ENCODE measurements at places on chromosomes 12 and 14.

DNA sequence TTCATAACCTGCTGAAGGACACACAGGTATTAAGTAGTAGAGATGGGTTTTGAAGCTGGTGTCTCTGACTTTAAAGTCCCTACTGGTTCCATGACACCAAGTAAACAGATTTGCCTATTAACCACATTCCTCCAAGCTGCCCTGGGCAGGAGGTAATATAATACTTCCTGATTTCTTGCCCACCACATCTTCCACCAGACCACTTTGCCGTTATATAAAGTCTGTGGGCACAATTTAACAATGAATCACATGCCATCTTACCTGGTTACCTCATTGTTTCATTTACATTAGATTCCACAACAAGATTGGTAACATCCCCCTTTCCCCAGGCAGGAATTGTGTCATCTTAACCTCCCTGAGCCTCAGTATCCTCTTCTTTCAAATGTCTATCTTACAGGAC, 900 bp upstream of the LRRC23 start:
- DNase-seq, result no peak

- DNase-seq, result no peak
Observed at GRCh38 chr12:70646850-70647249, 9.6 kb upstream of the PTPRB start.

DNA sequence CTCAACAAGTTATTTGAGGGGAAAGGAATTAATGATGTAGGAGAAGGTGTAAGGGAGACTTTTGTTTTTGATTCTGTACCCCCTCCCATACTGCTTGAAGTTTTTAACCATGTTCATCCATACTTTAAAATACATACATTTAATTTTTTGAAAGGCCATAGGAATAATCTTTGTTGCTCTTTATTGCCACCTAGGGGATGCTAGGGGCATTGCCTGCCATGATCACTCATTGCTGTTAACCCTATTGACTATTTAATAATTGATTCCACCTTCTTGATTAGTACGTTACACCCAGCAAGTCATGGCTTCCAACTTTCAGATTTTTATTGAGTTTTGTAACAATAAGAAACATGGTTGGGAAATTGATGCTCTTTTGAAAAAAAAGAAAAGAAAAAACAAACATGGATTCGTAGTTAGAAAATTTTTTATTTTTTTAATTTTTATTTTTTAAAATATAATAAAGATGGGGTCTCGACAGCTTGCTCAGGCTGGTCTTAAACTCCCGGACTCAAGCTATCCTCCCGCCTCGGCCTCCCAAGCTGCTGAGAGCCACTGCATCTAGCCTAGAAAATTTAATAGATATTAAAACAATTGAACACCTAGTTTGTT, 8.5 kb upstream of the PRKAB1 start:
- DNase-seq, result peak; percentile 78

GRCh38 chr14:96902004-96902403, 104.8 kb downstream of the VRK1 start:
- no peak for DNase-seq

DNA sequence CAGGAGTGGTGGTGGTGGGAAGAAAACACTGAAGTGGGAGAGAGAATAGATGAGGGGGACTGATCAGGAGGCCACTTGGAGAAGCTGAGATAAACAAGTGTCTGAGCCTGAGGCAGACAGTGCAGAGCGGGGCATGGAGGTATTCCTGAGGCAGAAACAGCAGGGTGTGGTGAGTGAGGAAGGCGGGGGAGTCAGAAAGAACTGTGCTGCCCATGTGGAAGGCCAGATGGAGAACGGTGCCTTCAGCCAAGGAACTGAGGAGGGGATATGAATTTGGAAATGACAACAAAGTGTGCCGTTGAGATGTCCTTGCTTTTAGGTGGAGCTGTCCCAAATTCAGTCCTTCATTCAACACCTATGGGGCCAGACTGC, 13.7 kb downstream of the APPL2 start:
- no peak for DNase-seq

DNA sequence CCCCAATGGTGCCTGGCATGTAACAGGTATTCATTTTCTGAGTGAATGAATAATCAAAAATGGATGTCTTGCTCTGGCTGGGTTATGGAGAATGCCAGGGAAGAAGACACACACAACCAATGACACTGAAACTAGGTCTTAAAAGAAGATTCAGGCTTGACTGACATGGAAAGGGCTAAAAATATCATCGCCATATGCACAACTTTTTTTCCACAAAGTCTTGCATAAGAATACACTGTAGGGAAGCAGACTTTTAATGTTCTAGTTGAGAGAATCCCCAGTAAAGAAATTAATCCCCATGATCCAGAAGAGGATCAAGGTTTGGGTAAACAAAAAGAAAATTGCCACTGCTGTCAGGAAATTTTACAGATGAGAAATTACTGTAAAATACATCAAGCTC, 116.4 kb downstream of the SLC2A13 start:
- DNase-seq, result no peak

DNA sequence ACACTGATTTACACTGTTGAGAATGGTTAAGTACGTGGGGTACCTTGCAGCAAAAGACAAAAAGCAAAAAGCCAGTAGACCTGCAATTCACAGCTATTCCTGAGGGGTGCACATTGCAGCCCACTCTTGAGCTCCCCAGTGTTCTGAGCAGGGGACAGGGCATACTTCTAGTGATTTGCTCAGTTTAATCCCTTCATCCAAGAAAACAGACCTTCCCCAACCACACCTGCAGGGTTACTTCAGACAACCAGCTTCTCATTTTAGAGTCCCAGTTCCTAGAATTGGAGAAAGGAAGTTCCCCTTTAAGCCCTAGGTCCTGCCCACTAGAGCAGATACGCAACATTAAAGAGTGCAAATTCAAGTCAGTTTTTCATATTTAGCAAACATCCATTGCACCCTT, 3.6 kb upstream of the WSB2 start:
- DNase-seq, result no peak

- no peak for DNase-seq
Observed at GRCh38 chr12:53049571-53050318, at the start of gene TNS2. Gene TNS2, plus strand, starts transcription at chr12:53050065. Its CDS starts 121 bp downstream, at chr12:53050186.

- no peak for DNase-seq
Observed at GRCh38 chr14:24535737-24536136, 27.7 kb upstream of the CMA1 start.

DNA sequence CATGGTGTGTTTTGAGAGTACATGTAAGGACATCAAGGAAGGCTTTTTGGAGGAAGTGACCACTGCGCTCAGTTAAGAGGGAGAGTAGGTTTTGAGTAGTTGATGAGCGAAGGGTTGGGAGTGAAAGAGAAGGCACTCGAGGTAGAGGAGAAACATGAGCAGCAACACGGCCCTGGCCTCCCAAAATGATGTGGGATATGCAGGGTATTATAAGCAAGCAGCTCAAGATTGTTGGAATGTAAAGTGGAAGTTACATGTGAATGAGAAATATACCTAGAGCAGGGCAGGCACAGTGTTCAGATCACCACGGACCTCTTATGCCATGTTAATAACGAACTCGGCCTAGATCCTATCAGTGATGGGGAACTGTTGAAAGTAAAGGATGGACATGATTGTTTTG, 2.1 kb upstream of the ARHGDIB start:
- no peak for DNase-seq

GRCh38 chr14:78022059-78022458, 148.1 kb upstream of the NRXN3 start:
- DNase-seq, result peak; percentile 66

DNA sequence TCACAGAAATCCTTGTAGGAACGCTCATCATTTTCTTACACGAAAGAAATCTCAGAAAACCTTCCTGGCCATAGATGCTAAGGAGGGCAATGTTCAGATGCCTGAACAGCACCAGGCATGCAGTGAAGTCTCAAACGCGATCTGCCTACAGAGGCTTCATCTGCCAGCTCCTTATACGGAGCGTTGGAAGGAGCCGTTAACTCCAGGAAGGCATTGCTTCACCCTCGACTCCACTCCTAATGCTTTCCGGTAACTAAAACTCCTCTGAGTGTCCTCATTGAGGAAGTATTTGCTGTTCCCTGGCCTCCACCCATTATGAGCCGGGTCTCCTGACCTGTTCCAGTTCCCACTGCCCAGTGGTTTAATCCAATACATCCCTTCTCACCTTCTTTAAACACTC, 502.7 kb downstream of the BCL11B start:
- no peak for DNase-seq

DNA sequence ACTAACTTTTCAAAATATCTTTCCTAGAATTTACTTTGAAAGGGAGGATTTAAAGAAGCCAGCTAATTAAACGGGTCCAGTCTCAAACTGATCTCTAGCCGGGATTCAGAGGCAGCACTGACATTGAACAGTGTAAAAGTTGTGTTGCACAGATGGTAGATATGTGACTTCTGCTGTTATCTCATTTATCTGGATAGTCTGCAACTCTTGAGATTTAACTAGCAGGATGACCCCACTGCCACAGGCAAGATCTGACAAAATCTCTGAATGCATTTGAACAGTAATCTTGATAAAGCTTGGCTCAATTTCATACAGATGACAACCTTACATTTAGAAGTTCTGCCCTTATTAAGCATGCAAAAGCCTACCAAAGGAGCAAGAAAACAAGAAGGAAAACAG, 138.0 kb upstream of the CPNE8 start:
- DNase-seq, result no peak

DNA sequence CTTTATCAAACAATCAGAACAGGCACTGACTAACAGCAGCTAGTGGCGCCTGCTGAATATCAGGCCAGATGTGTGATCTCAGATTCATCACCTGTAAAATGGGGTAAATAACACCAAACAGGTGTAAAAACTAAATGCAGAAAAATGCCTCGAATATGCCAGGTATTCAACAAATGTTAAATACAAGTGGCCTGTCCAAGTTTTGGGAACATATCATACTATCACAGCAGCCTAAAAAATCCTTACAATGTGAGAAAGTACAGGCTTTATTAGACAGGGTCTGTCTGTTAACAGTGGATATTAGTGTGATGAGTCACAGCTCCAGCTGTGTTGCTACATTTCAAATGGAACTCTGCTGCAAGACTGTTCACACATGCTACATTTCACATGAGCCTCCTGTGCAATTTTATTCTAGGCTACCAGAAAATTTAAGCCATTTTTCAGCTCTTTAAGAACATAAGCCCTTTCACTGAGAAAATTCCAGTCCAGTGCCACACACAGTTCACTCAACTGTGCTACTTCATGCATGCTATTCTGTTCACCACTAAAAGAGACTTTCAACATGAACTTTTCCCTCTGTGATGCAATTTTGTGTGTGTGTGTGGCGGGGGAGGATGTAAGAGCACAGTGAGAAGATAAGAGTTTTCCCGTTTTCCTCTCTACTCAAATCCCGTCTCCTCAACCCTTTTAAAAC, 56.7 kb downstream of the MSRB3 start:
- no peak for DNase-seq

GRCh38 chr12:78406828-78407227, 457.7 kb upstream of the SYT1 start:
- no peak for DNase-seq

DNA sequence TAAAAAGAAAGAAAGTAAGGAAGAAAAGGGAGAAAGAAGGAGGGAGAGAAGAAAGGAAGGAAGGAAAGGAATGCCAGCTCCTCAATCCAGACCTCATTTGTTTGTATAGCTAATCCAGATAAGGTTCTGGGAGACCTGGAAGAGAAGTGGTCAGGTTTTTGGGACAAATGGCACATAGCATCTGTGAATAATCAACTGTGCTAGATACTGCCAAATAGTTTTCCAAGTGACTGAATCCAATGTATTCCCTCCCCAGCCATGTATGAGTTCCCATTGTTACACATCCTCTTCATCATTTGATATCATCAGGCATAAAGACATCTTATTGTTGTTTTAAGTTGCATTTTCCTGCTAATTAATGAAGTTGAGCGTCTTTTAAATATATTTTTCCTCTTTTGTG, 18.6 kb upstream of the PTGR2 start:
- DNase-seq, result no peak

GRCh38 chr12:65800937-65801336, 23.3 kb upstream of the HMGA2 start:
- no peak for DNase-seq

GRCh38 chr12:60849723-60850122, 1253.9 kb downstream of the SLC16A7 start:
- DNase-seq, result no peak

DNA sequence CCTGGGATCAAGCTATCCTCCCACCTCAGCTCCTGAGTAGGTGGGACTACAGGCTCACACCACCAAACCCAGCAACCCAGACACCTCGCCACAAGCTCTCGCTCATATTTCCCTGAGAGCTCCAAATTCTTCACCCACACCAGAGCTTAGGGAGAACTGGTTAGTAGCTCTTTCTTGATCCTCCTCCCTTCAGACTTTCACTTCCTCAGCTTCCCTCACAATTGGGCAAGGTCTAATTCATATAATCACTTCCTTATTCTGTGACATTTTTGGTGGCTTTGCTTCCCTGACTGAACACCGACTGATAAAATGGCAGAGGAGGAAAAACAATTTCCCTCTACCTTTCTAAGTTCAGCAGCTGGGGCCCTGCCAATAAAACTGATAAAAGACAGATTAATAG, 88.5 kb downstream of the GXYLT1 start:
- DNase-seq, result no peak

DNA sequence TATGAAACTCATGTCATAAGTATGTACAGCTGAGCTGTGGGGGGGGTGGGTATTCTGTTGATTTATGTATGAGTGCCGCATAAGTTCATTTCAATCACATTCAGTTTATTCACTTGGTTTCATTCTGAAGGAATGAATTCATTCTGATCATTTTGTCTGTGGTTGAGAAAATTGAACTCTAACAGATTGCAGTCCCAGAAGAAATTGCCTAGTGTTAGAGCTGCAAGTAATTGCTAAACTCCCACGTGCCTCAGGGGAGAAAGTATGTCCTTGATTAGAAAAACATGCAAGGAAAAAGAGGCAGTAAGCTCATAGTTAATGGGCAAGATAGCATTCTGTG, 442.4 kb upstream of the MGAT4C start:
- no peak for DNase-seq

- no peak for DNase-seq
Observed at GRCh38 chr14:55583942-55584468, 4.0 kb downstream of the KTN1 start.

DNA sequence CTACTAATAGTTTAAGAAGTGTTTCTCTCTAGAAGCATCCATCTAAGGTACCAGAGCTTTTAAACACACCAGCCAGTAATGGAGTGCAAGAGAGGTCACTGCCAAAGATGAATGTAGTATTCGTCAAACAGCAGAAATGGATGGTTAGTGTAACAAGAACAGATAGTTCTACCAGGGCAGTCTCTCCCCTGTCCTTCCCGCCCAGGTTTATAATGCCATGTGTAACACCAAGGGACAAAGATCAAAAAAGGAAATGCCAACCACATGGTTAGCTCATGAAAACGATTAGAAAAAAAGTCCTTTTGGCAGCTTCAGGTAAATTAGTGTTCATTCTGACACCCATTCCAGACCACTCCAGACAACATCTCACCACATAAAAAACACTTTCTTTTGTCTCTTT, 100.9 kb downstream of the RPS29 start:
- DNase-seq, result no peak

DNA sequence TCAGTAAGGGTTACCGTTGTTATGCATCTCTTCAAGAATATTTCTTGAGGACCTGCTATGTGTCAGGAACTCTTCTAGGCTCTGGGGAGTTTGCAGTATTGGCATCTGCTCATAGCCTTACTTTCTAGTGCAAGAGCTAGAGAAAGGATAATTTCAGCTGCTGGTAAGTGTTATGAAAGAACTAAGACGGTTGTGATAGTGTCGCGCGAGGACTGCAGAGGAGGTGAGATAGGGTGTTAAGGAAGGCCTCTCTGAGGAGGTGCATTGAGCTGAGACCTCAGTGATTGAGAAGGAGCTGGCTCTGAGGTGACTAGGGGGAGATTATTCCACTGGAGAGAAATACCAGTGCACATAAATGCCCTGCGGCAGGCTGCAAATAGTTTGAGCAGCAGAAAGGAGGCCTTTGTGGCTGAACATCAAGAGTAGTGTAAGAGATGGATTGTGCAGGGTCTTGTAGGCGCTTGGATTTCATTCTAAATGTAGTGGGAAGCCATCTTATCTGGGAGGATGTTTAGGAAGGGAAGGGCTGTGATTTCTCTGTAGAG, 824 bp downstream of the DDX55 start:
- peak; percentile 18 for DNase-seq
